ENCODE measurements at places on chromosomes 6 and 20.

GRCh38 chr6:151705993-151706733 is 101.3 kb upstream of the ESR1 start:
- DNase-seq = no peak

- no peak for DNase-seq
These were observed 936.6 kb upstream of the MAP3K7 start for GRCh38 chr6:91523511-91523910.

DNA sequence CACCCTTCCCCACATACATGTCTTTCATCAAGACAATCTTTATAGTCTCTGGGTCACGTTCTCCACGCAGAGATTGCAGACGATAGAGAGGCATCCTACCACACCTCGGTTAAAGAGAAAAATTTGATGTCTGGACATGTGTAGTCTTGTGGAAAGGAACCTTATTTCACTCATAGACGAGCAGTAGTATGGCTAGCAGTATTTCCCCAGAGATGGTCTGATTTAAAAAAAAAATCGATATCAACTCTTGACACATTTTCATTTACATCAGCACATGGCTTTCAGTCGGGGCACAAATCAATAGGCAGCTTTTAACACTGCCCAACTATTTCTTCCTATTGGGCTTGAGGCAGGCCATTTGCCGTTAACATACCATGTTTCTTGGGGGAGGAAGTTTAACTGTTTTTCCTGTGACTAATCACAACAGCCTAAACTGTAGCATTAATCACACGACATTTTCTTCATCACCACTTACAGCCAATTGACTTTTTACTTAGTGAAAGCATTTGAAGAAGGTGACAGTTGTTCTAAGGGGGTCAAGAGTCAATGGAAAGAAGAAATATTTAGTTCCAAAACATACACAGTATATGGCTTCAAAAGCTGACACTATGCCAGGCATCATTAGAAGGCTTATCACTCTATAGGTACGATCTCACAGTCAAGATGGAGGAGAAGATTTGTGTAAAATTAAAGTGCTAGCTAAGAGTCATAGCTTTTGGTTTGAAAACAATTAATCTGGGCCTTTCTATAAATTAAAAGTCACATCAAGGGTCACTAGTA is 129.5 kb upstream of the HDAC2 start:
- no peak for DNase-seq

DNA sequence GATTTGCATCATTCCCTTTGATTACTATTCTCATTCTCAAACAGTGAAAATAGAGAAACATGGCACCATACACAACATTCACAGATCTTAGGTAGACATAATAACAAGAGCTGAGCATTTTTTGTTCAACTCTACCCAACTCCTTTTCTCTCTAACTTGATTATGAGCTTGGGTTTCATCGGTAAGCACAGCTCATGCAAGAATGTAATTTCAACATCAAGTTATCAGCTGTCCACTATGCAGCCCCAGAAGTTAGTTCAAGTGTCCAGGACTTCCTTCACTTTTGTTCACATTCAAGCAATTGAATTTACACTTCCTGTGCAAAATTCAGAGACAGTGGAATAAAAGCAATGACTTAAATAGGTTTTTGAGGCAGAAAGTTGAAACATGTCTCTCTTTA is 297.7 kb upstream of the SASH1 start:
- no peak for DNase-seq

- no peak for DNase-seq
These were observed 49.4 kb upstream of the TULP1 start for GRCh38 chr6:35562060-35562459.

DNA sequence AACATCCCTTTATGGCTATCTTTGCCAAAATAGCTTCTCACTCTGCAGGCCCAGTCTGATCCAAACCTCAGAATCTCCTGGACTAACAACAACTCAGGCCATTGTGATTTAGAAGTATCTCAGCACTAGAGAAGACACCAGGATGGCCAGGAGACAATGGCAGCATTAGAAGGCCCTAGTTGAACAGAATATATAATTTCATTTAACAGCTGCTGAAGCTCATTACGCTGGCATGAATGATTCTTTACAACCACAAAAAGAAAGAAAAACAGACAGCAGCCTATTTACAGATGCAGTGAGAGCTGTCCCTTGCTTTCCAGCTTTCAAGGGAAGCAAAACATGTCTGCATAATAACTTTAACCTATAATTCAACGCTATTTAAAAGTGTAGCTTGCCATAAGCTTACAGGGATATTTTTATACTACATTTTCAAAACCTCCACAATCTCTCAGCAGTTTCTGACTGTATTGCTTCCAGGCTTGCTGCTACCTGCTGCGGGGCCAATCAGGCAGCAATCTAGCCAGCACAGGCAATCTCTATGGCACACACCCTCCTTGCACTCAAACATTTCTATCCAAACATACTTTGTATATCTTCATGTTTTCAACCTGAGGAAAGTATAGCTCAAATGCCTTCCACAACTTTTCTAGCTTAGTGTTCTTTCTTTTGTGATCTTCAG is 107.3 kb downstream of the OGFRL1 start:
- no peak for DNase-seq

GRCh38 chr6:125250511-125250910 is 51.3 kb downstream of the HDDC2 start:
- no peak for DNase-seq

All from stimulated activated effector memory CD8-positive, alpha-beta T cell treated with anti-CD3 and anti-CD28 coated beads, Interleukin-12 subunit alpha, Interleukin-12 subunit beta, amount 100 ng/mL, for 72 hours (primary cell).